ENCODE measurements at places on chromosomes 1 and 21. TPM values are rescaled to one million over a fixed set of nuclear protein-coding genes. Genes with fewer than 3 reads are reported as not detected.

BRDT gene
- total RNA-seq = not detected

DNA sequence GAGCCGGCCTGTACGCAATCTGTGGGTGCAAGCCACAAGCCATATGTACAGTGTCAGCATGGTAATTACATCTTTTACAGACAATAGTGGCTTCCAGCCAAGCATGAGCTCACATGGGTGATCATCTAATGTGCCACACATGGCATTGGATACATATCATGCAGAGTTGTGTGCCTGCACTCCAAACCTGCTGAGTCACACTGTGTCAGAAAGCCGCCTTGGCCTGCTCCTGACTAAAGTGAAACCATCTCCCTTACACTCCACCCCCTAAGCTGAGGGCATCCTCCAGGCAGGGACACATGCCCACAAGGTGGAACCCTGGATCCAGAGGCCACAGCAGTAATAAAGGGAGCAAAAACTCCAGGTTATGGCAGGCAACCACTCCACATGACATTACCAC lies 72.5 kb downstream of the KCNT2 start:
- no peak for DNase-seq

DNA sequence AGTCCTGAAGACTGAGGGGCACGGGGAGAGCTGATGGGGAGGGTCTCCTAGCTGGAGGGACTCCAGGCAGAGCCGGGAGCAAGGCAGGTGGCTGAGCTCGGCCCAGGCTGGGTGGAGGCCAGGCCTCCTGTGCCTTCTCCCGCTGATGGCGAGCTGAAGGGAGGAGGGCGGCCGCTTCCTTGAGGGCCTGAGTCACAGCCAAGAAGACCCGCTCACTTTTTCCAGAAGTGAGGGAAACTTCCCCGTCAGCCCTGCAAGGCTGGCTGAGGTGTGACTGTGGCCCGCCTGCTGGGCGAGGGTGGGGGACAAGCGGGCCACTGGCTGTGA lies 1.7 kb upstream of the VWA1 start:
- DNase-seq = no peak

- peak; percentile 85 for DNase-seq
Measured at GRCh38 chr1:39720094-39720999, 18.3 kb upstream of the PPIE start.

DNA sequence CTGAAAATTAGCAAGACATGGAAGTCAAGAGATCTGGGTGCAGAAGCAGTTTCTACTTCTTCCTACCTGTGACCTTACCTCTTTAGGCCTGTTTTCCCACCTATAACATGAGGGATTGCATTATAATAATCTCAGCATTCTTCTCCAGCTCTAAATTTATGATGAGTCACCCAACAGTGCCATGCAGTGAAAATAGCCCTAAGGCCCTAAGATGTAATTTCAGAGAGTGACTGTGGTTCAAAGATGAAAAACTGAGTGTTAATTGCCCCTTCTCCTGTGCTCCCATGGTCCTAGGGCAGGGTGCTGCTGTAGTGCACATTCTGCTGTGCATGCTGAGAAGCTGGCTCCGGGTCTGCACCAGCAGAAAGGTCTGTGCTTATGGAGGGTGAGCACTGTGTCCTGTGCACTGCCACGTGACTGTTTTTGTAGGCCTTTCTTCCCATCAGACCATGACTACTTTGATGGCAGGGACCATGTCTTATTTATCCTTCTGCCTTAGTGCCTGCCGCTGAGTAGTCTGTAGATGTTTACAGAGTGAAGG lies 29.7 kb downstream of the JUN start:
- no peak for DNase-seq

GRCh38 chr21:45055861-45056260 lies 18.5 kb upstream of the ADARB1 start:
- no peak for DNase-seq

DNA sequence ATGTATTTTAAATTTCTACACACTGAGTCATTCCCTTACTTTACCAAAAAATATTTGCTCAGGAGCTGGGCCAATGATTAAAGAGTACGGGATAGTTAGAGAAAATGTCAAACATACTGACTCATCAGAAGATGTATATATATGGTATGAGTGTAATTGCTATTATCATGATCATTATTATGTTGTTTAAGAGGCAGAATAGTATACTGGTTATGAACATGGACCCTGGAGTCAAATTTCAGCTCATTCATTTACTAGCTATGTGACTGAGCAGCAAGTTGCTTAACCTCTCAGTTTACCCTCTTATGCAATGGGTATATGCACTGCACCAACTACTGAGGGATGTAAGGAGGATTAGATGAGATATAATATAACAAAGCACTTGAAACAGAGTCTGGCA lies 41.2 kb upstream of the USH2A start:
- no peak for DNase-seq

DYRK1A gene
- 153 TPM for total RNA-seq

SLC9C2 gene
- total RNA-seq = not detected

- no peak for DNase-seq
Measured at GRCh38 chr1:11929849-11930248, 3.6 kb upstream of the KIAA2013 start.

GRCh38 chr1:34806396-34806795 lies 13.6 kb downstream of the GJA4 start:
- no peak for DNase-seq

- peak; percentile 49 for DNase-seq
Measured at GRCh38 chr1:160354388-160354985, 11.3 kb downstream of the NCSTN start.

DOCK7 gene
- total RNA-seq = 4.3 TPM

All from natural killer cell (primary cell).